Nephron progenitor cell (in vitro differentiated cells): ENCODE measurements at places on chromosomes 7 and 10.

DNA sequence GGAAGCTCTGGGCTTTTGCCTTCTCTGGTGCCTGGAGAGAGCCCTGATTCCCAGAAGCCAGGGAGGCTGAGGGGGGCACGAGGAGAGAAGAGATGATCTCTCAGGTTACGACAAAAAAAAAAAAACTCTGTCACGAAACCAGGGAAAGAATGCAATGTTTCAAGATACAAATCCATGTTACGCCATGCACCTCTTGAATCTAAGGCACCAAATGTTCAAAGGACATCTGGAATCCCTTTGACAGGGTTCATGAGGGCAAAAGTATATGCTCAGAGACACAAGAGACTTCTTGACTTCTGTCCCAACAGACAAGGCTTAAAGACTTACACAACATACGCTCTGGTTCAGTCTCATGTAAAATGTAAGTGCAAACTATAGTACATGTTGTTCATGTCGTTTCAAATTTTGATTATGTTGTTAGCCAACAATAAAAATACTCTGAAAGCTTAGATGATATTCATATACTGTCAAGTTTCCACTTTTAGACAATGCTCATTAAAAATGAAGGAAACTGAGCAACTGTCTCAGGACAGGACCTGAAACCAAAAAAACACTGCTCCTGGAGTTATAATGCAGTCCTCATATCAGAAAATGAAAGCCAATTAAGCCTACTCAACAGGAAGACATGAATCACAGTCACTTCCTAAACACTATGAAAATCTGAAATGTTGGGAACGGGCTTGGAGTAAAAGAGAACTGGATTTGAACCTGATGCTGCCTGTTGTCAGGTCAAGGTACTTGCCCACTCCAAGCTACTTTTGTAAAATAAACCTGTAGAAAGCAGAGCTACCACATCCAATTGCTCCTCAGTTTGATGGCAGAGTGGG, 72.3 kb downstream of the CHCHD3 start:
- H3K27me3 ChIP-seq = no peaks in the 10 kb centered on the region
- no peak overlapping the region for H3K4me3 ChIP-seq
- H3K4me1 ChIP-seq = peaks cover 14% of the 10 kb centered on the region
- peaks cover 4% of the 10 kb centered on the region for H3K36me3 ChIP-seq

DNA sequence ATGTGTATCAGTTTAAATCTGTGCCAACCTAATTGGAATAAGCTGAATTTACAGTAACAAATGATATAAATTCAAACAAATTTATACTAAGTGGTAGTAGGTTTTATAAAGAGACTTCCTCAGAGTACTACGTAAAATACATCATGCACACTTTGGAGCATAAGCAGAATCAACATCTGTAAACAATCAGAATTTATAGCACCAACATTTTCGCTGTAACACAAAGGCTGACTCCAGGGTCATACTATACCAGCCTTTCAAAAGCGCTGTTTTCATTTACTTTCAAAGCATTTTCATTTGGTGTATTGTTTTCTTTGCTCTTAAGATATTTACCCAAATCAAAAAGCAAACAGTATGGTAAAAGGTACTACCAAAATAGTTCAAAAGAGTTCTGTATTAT, 29.3 kb upstream of the TMEM168 start:
- H3K4me3 ChIP-seq = no peak overlapping the region
- H3K27me3 ChIP-seq = no peaks in the 10 kb centered on the region
- H3K36me3 ChIP-seq = peaks cover 34% of the 10 kb centered on the region
- DNase-seq = no peak
- no peak overlapping the region for H3K27ac ChIP-seq

DNA sequence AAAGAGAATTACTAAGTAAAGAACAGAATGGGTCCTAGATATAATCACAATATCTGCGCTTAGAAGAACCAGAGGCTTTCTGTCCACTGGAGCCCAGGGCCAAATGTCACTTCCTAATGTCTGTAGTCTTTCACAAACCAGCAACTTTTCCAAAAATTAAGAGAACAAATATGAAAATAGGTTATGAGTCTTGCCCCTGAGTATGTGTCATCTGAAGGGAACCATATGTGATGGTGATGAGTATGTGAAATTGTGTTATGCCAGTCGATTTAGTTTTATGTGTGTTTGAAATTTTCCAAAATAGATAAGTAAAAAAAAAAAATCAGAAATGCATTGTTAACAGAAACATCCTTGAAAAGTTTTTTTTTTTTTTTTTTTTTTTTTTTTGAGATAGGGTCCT, 15.4 kb upstream of the HTR5A start:
- H3K27me3 ChIP-seq = peaks cover 18% of the 10 kb centered on the region
- no peaks in the 10 kb centered on the region for H3K4me1 ChIP-seq
- H3K36me3 ChIP-seq = no peaks in the 10 kb centered on the region
- no peak overlapping the region for H3K4me3 ChIP-seq
- H3K27ac ChIP-seq = no peak overlapping the region
- no peak for DNase-seq

- no peak overlapping the region for H3K4me3 ChIP-seq
- H3K27ac ChIP-seq = no peak overlapping the region
- DNase-seq = no peak
- peaks cover 4% of the 10 kb centered on the region for H3K4me1 ChIP-seq
- peaks cover 7% of the 10 kb centered on the region for H3K27me3 ChIP-seq
Observed at GRCh38 chr10:6642876-6643275, 62.8 kb upstream of the PRKCQ start.

DNA sequence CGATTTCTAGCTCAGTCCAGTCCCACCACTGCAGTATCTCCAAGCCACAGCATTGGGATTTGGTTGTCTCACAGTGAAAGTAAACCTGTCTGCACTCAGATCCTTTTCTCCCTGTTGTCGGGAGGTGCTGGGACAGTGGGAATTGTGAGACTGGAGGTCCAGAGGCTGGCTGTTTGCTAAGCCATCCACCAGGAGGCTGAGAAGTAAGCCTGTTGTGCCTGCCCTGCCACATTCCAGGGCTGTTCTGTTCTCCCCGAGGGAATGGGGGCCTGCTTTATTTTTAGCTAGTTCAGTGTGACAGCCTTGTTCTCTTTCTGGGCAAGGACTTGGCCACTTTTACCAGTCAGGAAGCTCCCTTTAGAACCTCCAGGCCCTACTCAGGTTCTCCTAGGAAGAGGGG, 54.9 kb downstream of the HK1 start:
- H3K36me3 ChIP-seq = no peaks in the 10 kb centered on the region
- no peak overlapping the region for H3K4me3 ChIP-seq
- DNase-seq = no peak
- H3K27me3 ChIP-seq = no peaks in the 10 kb centered on the region

- no peak for DNase-seq
- no peak overlapping the region for H3K27ac ChIP-seq
- no peaks in the 10 kb centered on the region for H3K27me3 ChIP-seq
- no peaks in the 10 kb centered on the region for H3K4me1 ChIP-seq
- H3K4me3 ChIP-seq = no peak overlapping the region
Observed at GRCh38 chr10:90822508-90822907, 35.3 kb downstream of the HTR7 start.

DNA sequence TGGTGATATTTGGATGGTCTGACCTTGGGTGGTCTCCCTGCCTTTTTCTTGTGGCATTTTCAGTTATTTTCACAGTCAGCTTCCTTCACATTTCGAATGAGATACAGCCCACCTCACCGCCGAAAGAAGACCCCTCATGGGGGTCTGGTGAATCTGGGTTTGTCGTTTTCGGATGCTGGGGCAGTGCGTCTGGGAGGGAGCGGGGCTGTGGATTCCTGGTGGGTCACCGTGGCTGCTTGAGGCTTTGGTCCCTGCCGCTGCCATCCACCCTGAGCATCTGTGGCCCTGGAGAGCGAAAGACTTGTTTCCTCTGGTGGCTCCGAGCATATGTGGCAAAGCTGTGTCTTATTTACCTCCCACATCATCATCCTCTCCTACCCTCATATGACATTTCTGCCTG, 43.1 kb downstream of the LHPP start:
- no peak overlapping the region for H3K4me3 ChIP-seq
- no peak overlapping the region for H3K27ac ChIP-seq
- peaks cover 8% of the 10 kb centered on the region for H3K27me3 ChIP-seq
- H3K36me3 ChIP-seq = peaks cover 21% of the 10 kb centered on the region
- no peak for DNase-seq
- peaks cover 1% of the 10 kb centered on the region for H3K4me1 ChIP-seq

GRCh38 chr10:59234816-59235429, 58.5 kb downstream of the PHYHIPL start:
- H3K36me3 ChIP-seq = peaks cover 7% of the 10 kb centered on the region
- H3K27me3 ChIP-seq = peaks cover 5% of the 10 kb centered on the region
- H3K4me3 ChIP-seq = no peak overlapping the region
- peak; percentile 9 for DNase-seq

- DNase-seq = no peak
- no peak overlapping the region for H3K4me3 ChIP-seq
- H3K4me1 ChIP-seq = no peaks in the 10 kb centered on the region
- no peaks in the 10 kb centered on the region for H3K36me3 ChIP-seq
- no peak overlapping the region for H3K27ac ChIP-seq
Observed at GRCh38 chr7:82897500-82897899, 265.2 kb downstream of the PCLO start.

- H3K27ac ChIP-seq = no peak overlapping the region
- H3K4me1 ChIP-seq = no peaks in the 10 kb centered on the region
- H3K36me3 ChIP-seq = peaks cover 35% of the 10 kb centered on the region
Observed at GRCh38 chr7:87369216-87369615, 23.8 kb downstream of the CROT start.

DNA sequence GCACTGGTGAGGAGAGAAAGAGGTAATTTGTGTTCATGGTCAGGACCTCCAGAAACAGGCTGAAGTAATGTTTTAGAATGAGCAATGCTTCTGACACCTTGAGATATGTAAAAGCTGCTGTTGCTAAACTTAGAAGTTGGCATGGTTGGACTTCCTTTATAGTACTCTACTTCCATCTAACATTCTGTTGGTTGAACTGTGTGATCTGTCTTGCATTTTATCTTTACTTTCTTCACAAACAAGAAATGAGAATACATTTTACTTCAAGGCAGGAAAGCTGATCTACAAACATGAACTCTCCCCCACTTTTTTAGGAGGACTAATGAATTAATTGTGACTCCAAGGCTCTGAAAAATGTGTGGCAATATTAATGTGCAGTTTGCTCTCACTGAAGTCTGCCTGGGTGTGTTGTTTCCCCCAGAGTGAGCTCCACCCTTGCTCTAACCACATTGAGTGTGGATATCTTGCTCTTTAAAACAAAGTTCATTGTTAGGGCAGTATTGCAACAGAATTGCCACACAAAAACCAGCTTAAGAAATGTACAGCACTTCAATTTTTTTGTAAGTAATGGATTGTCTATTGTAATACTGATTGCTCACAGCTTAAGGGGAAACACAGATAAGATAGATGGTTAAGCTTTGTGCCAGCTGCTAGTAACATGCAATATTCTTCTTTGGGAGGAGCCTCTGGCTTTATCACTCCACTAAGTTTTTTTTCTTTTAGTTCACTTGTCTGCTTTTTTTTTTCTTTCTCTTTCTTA, 69.0 kb downstream of the ADD3 start:
- no peaks in the 10 kb centered on the region for H3K27me3 ChIP-seq
- peak overlapping the region; percentile 31 for H3K27ac ChIP-seq
- peaks cover 7% of the 10 kb centered on the region for H3K36me3 ChIP-seq
- H3K4me3 ChIP-seq = no peak overlapping the region

DNA sequence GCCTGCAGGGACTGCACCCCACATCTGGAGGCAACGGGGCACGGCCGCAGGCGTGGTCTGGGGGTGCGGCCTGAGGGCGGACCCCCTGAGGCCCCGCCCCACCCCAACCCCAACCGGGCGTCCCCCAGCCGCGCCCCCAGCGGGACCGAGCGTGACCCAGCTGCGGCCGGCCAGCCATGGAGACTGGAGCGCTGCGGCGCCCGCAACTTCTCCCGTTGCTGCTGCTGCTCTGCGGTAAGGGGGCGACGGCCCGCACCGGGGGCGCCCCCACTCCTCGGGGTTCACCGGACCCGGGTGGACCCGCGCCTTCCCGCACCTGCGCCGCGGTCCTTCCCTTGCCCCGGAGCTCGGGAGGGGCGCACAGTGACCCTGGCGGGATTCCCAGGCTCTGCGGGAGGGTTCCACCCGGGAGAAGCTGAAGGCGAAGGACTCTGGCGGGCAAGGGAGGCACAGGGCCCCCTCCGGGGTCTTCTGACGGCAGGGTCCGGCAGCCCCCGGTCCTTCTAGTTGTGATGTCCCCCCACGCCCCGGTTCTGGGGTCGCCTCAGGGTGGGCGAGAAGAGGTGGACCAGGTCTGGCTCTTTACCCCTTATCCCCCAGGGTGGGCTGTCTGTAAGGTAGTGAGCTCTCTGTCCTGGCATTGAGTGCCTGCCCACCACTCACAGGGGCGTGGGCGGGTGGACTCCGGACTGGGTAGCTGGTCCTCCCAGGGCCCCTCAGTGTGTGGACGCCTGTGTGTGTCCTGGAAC, at the start of gene RAMP3:
RAMP3 (plus strand) TSS at position 139 of the 749 bp plus-strand sequence; CDS start at position 177, 38 bp downstream.
- no peaks in the 10 kb centered on the region for H3K36me3 ChIP-seq
- peak; percentile 52 for DNase-seq
- peaks cover 73% of the 10 kb centered on the region for H3K27me3 ChIP-seq
- no peak within 1 kb of the TSS for H3K27ac ChIP-seq
- H3K4me3 ChIP-seq = peak within 1 kb of the TSS; percentile 29
- peaks cover 9% of the 10 kb centered on the region for H3K4me1 ChIP-seq

DNA sequence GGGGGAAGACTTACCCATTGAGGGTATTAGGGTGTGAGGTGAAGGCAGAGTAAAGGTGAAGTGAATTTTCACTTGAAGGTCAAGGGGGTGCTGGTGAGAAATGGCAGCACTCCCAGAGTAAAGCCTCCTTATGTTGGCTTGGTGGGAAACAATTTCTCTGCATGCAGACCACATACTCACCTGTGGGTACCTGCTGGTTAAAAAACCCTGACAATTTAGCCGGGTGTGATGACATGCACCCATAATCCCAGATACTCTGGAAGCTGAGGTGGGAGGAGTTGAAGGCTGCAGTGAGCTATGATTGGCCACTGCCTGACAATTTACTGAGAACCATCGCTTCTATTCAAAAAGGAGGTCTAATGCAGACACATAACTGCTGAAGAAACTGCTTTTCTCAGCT, 5.5 kb downstream of the DNAJB9 start:
- peaks cover 60% of the 10 kb centered on the region for H3K36me3 ChIP-seq
- peaks cover 24% of the 10 kb centered on the region for H3K4me1 ChIP-seq
- no peak for DNase-seq

GRCh38 chr7:17010637-17011300, 129.0 kb upstream of the AGR3 start:
- H3K27me3 ChIP-seq = peaks cover 5% of the 10 kb centered on the region
- H3K4me1 ChIP-seq = no peaks in the 10 kb centered on the region
- DNase-seq = no peak
- H3K27ac ChIP-seq = no peak overlapping the region
- H3K4me3 ChIP-seq = no peak overlapping the region

GRCh38 chr10:88983939-88984338, 6.7 kb upstream of the FAS start:
- no peak for DNase-seq
- no peaks in the 10 kb centered on the region for H3K36me3 ChIP-seq
- H3K27ac ChIP-seq = no peak overlapping the region
- H3K4me3 ChIP-seq = no peak overlapping the region
- peaks cover 14% of the 10 kb centered on the region for H3K4me1 ChIP-seq
- H3K27me3 ChIP-seq = peaks cover 3% of the 10 kb centered on the region

GRCh38 chr10:101014966-101015581, 15.5 kb downstream of the LZTS2 start:
- H3K4me3 ChIP-seq = no peak overlapping the region
- H3K36me3 ChIP-seq = no peaks in the 10 kb centered on the region
- no peak for DNase-seq
- peaks cover 53% of the 10 kb centered on the region for H3K27me3 ChIP-seq
- no peak overlapping the region for H3K27ac ChIP-seq

GRCh38 chr7:1103009-1103788, 15.3 kb downstream of the GPER1 start:
- DNase-seq = no peak
- H3K36me3 ChIP-seq = peaks cover 12% of the 10 kb centered on the region
- no peaks in the 10 kb centered on the region for H3K27me3 ChIP-seq
- no peak overlapping the region for H3K4me3 ChIP-seq
